ENCODE measurements at places on chromosomes 4 and X.

DNA sequence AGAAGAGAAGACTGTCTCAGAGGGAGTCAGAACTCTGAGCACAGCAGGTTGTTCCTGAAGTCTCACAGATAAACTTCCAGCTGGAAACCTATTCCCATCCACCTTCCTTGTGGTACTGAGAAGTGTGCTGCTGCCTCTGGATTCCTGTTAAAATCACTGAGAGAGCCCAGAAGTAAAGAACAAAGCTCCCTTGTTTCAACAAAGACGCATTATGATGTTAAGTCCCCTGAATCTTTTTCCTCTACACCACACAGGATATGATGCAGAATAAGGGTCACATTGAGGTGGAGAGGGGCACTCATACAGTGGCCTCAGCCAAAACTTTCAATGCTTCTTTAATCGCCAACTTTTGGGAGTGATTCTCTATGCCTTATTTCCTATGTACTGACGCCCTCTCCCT, 321.0 kb downstream of the OPHN1 start:
- DNase-seq, result no peak

DNA sequence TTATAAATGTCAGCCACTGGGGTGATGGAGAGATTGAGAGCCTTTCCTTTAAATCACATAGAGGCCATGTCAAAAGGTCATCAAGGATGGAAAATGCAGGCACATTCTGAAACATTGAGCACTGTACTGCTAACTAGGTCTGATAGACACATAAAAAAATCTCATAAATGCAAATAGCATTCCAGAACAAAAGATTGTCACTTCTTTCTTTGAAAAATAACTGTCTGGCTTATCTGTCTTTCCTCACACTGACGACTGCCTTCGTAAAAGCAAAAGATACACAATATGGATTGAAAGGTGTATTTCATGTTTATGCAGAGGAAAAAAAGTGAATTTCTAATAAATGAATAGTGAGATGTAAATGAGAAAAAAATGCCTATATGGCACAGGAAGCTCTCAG, 59.9 kb downstream of the PABPC4L start:
- DNase-seq, result no peak

DNA sequence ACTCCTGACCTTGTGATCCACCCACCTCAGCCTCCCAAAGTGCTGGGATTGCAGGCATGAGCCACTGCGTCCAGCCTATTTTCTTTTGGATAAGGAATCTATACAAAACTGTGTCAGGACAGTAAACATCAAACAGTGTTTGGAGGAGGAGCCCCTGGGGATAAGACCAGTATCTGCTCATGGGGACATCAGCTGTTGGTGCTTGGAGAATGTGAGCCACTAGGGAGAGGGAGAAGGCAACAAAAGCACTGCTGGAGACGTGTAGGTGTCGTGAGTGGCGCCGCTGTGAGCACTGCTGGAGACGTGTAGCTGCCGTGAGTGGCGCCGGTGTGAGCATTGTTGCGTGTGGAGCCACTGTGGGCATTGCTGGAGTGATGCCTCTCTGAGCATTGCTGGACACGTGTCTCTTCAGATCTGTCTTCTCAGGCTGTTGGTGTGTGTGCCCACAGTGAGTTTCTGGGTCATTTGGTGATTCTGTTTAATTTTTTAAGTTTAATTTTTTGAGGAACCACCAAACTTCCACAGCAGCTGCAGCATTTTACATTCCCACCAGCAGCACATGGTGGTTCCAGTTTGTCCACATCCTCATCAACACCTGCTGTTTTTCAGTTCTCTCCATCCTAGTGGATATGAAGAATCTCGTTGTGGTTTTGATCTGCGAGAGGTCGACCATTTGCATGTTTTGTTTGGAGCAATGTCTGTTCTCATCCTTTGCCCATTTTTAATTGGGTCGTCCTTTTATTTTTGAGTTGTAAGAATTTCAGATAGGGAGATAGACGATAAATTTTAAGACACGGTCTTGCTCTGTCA, 19.0 kb downstream of the DGKQ start:
- DNase-seq, result no peak

GRCh38 chrX:69139516-69139915, 25.7 kb downstream of the PJA1 start:
- DNase-seq, result no peak

GRCh38 chr4:94827481-94828110, 69.8 kb downstream of the BMPR1B start:
- DNase-seq, result no peak

GRCh38 chr4:154985673-154986072, 204.6 kb downstream of the RBM46 start:
- DNase-seq, result no peak

DNA sequence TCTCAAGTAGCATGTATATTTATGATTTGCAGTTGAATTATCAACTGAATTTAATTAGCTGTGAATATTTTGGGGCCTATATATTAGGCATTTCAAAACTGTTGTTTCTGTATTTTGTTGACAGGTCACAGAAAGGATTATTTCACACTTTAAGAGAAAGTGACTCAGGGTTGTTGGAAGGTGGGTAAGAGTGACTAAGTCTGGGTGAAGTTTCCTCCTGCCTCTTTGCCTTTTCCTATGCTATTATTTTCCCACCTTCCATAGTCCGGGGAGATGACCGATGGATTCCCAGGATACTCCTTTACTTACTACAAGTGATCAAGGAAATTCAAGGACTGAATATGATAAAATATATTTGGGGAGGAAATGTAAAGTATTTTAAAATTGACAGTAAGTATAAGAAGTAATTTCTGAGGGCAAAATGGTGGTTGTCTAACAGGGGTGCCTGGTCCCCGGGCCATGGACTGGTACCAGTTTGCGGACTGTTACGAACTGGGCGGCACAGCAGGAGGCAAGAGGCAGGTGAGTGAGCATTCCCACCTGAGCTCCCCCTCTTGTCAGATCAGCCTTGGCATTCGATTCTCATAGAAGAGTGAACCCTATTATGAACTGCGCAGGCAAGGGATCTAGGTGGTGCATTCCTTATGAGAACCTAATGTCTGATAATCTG, 175.5 kb upstream of the GPRIN3 start:
- no peak for DNase-seq

DNA sequence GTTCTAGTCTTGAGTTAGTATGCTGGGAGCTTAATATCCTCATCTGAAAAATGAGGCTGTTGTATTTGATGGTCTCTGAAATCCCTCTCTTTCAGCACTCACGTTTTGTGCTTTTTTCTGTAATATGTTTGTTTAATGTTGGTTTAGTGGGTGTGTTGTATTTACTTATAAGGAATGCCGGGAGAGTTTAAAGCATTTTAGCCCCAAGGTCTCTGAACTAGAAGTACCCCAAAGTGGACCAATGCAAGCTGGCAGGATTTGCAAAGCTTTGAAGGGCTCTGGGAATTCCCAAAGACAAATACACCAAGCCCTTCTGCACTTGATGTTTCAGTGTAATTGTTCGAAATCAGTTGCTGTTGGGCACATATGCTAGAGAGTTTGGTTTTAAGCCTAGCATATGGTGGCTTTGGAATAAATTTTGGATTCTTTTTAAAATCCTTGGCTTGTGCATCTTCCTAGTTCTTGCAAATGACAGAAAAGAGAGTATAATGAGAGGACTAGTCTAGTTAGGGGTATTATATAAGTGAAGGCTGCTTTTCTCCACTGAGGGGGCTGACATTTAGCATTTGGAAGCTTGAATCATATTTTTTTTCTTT, 371.4 kb upstream of the BOD1L1 start:
- DNase-seq, result no peak

DNA sequence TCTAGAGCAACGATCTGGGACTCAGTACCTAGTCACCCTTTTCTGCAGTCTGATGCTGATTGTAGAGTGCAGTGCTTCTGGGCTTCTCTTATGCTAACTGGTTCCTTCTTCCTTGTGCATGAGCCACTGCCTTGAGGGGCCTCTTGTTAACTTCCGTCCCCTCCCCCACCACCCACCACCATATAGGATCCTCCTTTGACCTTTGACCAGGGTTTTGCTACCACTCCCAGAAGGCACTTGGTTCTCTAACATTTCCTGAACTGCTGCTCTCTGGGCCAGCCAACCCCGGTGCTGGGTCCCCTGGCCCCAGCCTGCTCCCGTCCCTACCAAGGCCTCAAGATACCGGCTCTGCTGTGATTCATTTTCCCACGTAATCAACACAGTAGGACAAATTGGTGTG, 104.6 kb upstream of the KLF3 start:
- DNase-seq, result no peak

GRCh38 chr4:180598281-180598680, 1644.9 kb upstream of the TENM3 start:
- no peak for DNase-seq

DNA sequence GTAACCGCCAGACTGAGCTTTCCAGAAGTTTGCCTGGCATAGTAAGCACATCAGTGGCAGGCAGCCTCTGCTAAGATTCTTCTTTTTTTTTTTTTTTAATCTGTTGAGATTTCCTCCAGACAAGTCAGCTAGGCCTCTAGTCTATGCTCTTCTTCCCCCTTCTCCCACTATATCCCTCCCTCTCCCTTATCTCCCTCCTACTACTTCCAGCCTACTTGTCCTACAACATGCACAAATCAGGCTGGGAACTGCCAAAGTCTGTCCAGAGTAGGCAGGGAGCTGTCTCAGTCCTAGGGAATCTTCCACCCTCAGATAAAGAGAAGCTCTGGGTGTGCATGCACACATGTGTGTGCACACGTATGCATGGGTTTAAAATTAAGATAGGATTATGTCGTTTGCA, 49.7 kb upstream of the ARMCX2 start:
- no peak for DNase-seq

GRCh38 chr4:113781439-113782040, 20.0 kb upstream of the CAMK2D start:
- no peak for DNase-seq

- no peak for DNase-seq
These were observed 221.5 kb upstream of the CXCL13 start for GRCh38 chr4:77384094-77384493.

- DNase-seq, result no peak
These were observed 327 bp downstream of the PNPLA4 start for GRCh38 chrX:7926914-7927258.

Measured in T1000 (cell line).